CD4-positive, alpha-beta T cell treated with Interleukin-17A for 1 hour (primary cell): ENCODE measurements at places on chromosomes 3 and 15.

- no peak for DNase-seq
Observed at GRCh38 chr15:78075490-78076230, 1.9 kb downstream of the TBC1D2B start.

DNA sequence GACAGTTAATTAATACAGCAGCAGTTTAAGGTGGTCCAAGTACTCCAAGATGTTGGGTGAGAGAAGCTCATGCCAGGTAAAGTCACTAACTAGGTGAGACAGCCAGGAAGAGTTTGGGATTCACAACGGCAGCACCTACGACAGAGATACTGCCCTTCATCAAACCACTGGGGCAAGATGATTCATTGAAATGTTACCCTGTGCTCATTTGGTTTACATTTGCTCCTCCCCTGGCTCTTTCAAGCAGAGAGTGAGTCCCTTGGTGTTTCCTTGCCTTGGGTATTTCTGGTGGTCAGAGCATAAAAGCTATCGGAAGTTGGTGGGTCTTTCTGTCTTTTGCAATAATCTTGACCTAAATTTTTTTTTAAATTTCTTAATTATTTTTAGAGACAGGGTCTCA lies 19.9 kb upstream of the PDE8A start:
- no peak for DNase-seq

GRCh38 chr3:136787349-136787748 lies 31.6 kb upstream of the SLC35G2 start:
- peak; percentile 37 for DNase-seq

DNA sequence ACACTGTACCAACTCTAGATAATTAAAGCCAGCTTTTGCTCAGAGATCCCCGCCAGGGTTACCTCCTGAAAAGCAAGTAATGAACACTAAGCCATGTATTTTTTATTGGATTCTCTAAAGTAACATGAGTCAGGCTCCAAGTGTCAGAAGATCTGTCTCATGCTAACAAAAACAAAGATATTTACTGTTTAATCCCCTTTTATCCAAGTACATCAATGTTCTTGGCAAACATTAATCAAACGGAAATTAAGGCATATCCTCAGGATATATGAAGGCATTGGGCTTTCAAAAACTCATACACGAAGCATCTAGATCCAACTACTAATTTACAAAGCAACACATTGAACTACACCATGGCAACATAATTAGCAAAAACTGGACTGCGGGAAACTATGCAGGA lies 37.2 kb downstream of the MYO5A start:
- DNase-seq: no peak

DNA sequence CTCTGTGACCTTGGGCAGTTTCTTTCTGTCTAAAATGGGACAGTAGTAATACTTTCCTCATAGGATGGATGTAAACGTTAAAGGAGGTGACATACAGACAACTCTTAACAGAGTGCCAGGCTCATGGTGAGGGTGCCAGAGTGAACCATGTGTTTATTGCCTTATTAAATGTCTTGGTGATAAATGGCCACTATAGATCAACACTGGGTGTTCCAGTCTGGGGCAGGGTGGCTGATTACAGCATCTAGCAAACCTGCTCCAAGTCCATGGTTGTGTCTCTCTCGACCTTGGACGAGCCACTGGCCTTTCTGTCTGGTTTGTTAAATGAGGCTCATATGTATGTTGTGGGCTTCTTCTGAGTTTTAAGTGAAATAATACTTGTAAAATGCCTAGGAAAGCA lies 75.1 kb downstream of the TRAK1 start:
- DNase-seq: no peak

DNA sequence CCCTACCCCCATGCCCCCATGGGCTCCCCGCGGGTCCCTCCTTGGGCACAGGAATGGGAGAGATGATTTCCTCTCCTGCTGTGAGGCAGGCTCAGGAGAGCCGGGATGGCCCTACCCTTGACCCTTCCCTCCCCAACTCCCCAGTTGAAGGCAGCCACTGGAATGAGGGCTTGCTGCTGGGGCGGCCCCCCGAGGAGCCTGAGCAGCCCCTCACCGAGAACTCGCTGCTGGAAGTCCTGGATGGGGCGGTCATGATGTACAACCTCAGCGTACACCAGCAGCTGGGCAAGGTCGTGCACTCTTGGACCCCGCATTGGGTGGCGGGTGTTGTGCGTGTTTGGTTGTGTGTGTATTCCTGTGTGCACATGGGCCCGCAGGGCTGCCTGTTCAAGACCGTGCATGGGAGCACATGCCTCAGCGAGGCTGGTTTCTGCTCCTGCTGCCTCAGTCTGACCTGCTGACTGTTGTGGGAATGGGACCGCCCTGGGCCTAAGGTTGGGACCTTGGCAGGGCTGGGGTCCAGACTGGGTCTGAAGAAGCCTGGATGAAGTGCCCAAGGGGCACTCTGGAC lies 14.0 kb downstream of the AMIGO3 start:
- no peak for DNase-seq

- peak; percentile 26 for DNase-seq
Observed at GRCh38 chr3:49238274-49239127, 38.5 kb downstream of the C3orf62 start.

GRCh38 chr3:156273111-156273694 lies 152.8 kb downstream of the KCNAB1 start:
- DNase-seq: no peak

DNA sequence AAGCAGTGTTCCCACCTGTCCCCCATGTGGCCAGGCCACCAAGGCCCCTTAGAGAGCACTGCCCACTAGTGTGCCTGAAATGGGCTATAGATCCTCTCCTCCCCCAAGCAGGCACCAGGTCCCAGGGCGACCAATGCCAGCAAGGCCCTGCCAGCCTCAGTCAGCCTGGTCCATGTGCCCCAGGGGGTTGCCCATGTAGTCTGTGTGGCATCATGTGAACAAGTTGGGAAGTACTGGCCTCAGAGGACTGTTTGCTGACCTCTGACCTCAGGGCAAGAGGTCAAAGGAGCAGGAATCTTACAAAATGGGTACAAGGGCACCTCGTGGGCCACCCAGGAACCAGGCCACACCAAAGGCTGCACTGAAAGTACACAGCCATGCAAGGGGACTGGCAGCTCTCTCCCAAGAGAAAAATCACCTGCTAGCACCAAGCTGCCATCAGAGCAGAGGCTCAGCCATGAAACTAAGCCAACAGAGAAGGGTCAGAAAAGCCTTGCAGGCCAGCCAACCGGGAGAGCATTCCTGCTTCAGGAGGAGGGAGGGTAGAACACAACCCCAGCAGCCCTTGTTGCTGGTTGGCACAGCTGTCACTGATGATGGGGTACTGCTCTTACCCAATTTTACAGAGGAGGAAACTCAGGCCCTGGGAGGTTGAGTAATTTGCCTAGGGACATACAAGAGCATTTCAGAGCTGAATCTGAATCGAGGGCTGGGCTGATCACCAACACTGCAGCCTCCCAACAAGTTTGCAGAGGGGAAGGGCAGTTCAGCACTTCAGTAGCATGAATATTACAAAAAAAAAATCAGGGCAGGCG lies 5.2 kb upstream of the FURIN start:
- no peak for DNase-seq

- no peak for DNase-seq
Observed at GRCh38 chr15:65399001-65399706, 21.4 kb upstream of the IGDCC3 start.

DNA sequence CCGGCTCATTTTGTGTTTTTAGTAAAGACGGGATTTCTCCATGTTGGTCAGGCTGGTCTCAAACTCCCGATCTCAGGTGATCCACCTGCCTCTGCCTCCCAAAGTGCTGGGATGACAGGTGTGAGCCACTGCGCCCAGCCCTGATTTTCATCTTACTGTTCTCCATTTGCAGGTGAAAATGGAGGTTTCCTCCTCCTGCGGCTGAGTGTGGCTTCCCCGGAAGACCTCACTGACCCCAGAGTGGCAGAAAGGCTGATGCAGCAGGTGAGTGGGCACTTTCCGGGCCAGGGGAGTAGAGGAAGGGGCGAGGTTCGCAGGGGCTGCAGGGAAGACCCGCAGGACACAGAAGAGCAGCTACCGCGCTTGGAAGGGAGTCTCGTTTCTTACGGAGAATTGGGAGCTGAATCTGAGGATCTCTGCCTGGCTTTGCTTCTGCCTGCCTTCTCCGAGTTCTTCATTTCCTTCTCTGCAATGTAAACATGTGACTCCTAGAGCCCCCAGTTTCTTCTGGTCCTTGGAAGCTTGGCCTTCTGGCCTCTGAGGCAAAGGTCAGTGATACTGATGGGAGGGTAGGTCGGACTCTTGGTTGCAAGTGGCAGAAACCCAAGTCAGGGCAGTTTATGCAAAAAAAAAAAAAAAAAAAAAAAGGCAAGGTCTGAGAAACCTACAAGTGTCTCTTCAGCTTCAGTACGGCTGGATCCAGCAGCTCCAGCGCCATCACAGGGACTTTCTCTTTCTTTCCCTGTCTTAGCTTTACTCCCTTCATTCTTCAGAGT lies 8.9 kb downstream of the MUC20 start:
- DNase-seq: no peak

DNA sequence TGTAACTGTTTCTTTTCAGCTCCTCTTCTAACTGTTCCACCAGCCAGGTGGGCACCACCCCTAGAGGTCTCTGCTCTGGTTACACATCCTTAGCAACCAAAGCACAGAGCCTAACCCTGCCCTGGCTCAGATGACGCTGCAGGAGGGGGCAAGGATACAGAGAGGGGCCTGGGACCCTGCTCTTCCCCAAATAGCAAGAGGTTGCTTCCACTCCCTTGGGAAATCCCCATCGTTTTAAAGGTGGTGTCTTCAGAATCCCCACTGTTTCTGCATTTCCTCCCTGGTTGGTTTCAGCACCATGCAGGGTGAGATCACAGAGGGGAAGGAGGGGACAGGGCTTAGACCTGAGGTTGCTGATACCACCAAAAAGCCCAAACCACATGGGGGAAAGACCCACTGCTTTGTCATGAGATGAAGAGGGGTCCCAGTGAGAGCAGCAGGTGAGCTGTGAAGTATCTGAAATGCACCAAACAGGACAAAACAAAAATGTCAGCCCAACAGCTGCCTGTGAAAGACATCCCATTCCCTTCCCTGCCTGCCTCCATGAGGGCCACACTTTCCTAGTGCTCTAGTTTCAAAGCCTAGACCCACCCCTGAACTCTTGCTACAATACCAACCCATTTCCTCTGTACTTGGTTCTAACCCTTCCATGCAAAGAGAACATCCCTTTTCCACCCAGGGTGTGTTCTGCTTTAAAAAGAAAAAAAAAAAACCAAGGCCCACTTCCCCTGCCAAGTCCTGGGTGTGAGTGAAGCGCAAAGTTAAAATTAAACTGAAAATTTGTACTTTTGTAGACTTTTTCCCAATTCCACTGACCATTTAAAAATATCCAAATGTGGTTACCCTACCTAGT lies 29.0 kb downstream of the ANP32A start:
- peak; percentile 78 for DNase-seq

DNA sequence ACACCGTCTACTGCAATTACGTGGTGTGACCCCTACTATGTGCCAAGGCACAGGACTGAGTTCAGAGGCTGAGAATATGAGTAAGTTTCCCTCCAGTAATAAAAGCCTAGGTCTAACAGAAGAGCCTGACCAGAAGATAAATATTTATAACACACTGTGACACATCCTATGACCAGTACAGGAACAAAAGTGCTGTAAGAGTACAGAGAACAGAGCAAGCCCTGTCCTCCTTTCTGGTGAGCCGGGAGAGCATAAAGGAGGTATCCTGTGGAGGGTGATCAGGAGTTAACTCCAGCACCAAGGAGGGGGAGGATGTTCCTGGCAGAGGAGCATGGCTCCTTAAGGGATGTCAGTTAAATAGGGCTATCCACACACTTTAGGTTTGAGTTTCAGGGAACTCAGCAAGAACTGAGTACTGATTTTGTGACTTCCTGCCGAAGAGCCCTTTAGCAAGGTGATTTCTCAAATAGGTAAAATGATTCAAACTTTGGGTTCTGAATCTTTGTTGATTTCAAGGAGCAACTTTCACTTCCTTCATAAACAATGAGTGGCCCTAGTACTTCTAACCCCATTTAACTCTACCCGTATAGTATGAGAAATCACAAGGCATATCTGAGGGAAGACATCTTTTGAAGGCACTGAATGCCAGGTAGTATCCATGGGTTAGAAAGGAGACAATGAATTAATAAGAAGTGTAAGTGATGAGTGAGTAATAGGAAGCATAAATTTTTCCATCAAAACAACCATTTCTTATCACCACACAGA lies 198.0 kb downstream of the THRB start:
- DNase-seq: no peak

DNA sequence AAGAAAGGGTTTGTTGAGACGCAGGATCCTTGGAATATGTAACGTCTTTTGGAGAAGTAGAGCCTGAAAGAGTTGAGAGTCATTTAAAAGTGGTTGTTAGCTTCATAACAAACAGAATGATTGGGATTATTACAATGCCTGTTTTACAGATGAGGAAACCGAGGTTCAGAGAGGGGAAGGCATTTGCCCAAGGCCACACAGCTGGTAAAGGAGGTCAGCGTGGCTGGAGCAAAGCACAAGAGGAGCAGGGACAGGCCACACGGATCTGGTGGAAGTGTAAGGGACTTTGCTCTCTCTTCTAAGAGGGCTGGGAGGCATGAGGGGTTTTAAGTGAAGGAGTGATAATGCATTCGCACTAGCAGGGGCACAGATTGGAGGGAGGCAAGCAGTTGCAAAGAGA lies 6.2 kb upstream of the OXTR start:
- no peak for DNase-seq

GRCh38 chr3:106533788-106534160 lies 665.0 kb upstream of the CBLB start:
- no peak for DNase-seq

DNA sequence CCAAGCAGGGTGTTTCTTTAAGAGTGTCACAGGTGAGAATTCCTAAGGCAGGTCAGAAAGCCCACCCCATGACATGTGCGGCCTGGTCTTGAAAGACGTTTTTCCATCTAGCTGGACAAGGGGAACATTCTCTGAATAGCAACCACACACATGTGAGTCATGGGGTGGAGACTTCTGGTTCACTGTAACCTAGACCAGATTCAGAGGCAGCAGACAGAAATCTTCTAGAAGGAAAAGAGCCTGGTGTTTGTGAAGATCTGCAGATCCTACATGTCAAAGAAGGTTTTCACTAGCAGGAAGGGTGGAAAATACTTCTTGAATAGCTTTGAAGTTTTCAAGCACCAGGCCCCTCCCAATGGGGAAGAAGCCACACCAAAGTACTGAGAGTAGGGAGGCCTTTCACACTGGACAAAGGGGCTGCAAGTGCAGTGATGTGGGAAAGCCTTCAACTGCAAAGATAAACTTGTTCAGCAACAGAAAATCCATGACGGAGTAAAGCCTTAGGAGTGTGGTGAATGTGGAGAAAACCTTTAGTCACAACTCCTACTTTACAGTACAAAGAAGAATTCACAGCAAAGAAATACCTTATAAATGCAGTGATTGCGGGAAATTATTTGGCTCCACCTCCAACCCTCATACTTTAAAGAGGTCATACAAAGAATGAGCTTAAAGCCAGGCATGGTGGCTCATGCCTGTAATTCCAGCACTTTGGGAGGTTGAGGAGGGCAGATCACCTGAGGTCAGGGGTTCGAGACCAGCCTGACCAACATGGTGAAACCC lies 17.6 kb downstream of the ADAM10 start:
- no peak for DNase-seq

DNA sequence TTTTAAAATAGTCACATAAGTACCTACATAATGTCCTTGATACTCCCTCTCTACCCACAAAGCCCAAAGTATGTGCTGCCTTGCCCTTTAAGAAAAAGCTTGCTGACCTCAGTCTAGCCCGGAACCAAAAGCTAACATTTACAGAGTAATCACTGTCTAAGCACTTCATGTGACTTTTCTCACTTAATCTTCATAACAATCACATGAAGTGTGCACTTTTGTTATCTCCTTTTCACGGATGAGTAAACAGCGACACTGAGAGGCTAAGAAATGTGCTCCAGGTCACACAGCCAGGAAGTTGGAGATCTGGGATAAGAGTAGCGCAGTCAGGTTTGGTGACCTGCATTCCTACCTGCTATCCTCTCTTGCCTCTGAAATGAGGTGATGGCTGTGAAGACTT lies 194.0 kb downstream of the ITPR1 start:
- no peak for DNase-seq

GRCh38 chr3:120399372-120399771 lies 50.2 kb upstream of the LRRC58 start:
- no peak for DNase-seq
